ENCODE measurements at places on chromosomes 16 and 17.

GRCh38 chr16:48367441-48368049 is 17.7 kb downstream of the SIAH1 start:
- no peak for DNase-seq

GRCh38 chr17:48633266-48633677 is 7.1 kb upstream of the HOXB9 start:
- no peak for DNase-seq

DNA sequence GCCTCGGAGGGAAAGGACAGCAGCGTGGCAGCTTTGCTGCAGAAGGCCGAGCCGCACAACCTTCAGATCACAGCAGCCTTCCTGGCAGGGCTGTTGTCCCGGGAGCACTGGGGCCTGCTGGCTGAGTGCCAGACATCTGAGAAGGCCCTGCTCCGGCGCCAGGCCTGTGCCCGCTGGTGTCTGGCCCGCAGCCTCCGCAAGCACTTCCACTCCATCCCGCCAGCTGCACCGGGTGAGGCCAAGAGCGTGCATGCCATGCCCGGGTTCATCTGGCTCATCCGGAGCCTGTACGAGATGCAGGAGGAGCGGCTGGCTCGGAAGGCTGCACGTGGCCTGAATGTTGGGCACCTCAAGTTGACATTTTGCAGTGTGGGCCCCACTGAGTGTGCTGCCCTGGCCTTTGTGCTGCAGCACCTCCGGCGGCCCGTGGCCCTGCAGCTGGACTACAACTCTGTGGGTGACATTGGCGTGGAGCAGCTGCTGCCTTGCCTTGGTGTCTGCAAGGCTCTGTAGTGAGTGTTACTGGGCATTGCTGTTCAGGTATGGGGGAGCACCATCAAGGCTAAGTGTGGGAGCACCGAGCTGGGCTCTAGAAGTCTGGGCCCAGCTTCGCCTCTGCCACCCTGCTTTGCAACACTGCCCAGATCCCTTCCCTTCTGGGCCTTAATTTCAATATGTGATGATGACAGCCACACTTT is 18.6 kb downstream of the NOD2 start:
- DNase-seq, result no peak

GRCh38 chr16:10988164-10988803 is 43.9 kb downstream of the CLEC16A start:
- DNase-seq, result peak; percentile 15

DNA sequence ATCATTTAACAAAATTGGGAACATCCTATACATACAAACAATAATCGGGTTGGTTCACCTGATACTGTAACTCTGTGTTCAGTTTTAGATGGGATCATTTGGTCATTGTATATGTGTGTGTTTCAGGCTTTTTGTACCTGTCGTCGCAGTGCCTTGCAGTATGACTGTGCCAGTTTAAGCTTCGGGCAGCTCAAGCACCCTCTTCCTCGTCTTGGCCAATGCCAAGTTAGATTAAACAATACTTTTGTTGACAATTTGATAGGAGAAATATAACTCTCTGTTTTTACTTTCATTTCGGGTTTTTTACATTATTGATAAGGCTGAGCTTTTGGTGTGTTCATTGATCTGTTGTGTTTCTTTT is 37.0 kb upstream of the ARHGAP17 start:
- no peak for DNase-seq

- no peak for DNase-seq
These were observed 147.0 kb upstream of the TNRC6C start for GRCh38 chr17:77811521-77811920.

DNA sequence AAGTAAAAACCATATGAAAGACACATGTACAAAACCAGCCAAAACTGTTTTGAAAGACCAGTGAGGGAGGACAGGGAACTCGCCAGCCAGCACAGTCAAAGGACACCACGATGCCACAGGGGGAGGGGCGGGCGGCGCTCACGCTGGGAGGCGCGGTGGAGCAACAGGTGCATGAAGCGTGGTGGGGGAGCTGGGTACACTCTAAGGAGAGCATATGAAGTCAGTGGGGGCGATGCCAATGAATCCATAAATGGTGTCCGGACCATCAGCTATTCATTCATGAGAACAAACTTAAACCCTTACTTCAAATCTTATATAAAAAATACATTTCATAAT is 101.0 kb upstream of the DNAH17 start:
- DNase-seq, result no peak

GRCh38 chr17:12250973-12251372 is 230.3 kb downstream of the MAP2K4 start:
- no peak for DNase-seq

DNA sequence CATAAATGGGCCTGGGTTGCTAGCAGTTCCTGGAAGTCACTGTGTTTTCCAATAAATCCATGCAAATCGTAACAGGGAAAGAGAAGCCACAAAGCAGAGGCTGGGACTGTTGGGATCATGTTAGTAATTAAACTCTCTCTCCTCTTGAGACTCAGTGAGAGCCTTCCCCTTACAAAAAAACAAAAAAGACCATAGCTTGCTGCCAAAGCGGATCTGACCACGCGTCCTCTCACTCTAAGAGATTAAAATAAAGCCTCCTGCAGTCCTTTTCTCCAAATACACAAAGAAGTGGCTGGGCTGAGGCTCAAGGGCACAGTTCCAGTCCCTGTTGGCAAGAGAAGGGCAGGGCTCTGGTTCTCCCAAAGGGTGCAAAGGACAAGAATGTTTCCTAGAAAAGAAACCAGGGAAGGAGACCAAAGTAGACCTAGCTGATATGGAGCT is 38.5 kb downstream of the PIGL start:
- DNase-seq, result peak; percentile 56

All from adipocyte (in vitro differentiated cells).